KG1 (cell line): ENCODE measurements at places on chromosomes 12 and 14.

DNA sequence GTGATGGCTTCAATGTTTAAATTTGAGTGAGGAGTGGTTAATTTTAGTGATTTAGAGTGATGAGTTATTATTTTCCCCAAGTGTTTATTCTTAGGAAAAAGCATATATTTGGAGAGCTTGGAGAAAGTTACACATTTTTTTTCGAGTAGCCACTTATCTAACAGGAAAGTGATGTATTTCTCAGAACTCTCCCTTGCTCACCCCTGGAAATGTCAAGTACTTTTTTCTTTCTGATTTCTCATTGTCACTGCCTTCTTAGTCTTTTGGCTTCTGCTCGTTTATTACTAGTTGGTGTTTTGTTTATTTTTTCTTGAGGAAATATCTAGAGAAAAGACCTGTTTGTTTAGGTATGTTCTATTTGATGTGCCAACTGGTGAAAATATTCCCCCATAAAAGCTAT lies 58.8 kb downstream of the AEBP2 start:
- no peak for DNase-seq

DNA sequence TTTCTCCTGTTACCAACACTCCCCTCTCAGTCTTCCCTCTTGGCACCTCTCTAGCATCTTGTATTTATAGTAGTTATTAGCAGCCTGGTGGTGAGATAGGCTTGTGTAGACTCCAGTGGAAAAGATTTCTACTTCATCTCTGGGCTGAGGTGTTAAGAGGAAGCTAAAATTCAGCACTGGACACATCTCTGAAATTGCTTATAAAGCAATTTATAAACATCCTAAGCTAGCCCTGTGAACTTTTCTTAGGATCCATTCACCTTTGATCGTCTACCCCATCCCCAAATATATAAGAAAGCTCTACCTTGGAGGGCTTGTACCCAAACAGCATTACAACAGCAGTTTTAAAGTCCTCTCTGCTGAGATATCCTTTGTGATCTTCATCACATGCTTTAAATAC lies 928 bp downstream of the EFCAB11 start:
- no peak for DNase-seq

- no peak for DNase-seq
Observed at GRCh38 chr12:108693186-108693730, 38.1 kb downstream of the CORO1C start.

- DNase-seq, result no peak
Observed at GRCh38 chr14:22593601-22594000, 4.5 kb upstream of the ABHD4 start.

- DNase-seq, result no peak
Observed at GRCh38 chr12:52494100-52494499, 1.0 kb upstream of the KRT6A start.

GRCh38 chr14:83425138-83425537 lies 1891.5 kb upstream of the SEL1L start:
- no peak for DNase-seq

DNA sequence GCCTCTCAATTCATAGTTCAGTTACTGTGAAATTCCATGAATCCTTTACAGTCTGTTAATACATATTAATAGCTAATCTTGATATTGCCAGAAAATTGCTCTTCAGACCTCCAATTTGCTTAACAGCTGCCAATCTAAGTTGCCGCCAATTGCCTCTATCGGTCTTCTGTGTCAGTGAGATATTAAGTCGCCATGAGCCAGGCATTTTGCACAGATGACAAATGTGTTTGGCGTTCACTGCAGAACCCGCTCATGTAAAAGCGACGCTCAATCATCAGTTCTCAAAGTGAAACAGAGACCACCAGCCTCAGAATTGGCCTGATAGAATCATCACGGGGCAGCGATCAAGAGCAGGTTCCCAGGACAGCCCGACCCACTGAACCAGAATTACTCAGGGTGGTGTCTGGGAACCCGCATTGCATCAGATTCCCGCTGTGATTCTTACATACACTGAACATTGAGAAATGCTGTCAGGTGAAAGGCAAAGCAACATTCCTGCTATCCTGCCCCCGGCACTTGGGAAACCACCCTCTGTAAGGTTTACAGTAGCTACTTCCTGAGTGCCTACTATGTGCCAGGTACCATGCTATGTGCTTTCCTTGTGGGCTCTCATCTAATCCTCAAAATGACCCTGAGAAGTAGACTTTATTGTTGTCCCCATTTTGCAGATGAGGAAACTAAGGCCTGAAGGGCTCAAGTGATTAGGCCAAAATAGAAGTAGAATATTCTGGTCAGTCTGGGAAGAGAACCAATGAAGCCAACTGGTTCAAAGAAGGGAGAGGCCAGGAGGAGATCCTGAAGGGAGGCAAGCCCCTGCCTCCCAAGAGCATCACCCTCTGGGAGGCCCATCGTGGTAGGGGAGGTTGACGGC lies 216.4 kb downstream of the SLC41A2 start:
- DNase-seq, result no peak

DNA sequence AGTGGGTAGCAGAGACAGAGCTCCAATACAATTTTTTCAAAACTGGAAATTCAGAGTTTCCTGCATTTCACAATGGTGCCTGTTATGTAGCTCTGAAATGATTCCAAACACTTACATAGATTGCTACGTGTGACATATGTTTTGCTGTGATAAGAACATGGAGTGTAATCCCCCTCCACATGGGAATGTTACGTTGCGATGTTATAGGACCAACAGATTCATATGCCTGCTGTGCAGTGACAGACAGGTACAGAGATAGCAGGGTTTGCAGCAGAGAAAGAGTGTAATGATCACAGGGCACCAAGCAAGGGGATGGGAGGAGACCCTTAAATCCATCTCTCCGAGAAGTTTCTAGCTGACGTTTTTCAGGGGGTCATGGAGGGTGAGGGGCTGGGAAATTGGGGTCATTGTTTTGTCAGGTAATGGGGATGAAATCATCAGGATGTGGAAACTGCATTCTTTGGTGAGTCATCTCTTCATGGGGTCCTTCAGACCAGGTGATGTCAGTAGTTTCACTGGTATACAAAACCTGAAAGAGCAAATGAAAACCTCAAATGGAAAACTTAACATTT lies 76.6 kb upstream of the OSBPL8 start:
- no peak for DNase-seq

- no peak for DNase-seq
Observed at GRCh38 chr14:76235628-76236027, 83.9 kb downstream of the GPATCH2L start.

- DNase-seq, result no peak
Observed at GRCh38 chr12:52175371-52176350, 16.2 kb downstream of the KRT80 start.

DNA sequence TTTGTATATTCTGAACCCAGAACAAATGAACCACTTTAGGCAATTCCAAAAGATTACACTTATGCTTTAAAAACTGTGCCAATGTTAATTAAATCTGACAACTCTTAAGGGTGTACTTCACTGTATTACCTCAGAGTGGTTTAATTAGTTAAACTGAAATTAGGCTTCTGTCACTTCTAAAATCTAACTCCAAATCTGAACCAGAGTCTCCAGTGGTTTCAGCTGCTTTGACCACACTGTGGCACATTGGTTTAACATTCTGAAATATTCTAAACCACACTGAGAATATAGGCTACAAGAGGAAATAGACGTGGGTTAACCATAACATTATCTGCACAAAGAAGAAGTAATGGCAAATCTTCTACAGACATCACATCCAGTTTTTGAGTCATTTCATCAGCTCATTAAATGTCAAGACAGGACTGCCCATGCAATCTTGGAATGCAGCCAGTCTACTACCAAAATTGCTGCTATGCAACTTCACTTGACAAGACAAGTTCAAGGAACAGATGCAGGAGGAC lies 94.8 kb downstream of the LRP6 start:
- DNase-seq, result peak; percentile 4

GRCh38 chr12:111789779-111790178 lies 23.0 kb downstream of the ALDH2 start:
- no peak for DNase-seq

GRCh38 chr14:93830753-93831461 lies 42.6 kb upstream of the PRIMA1 start:
- no peak for DNase-seq

DNA sequence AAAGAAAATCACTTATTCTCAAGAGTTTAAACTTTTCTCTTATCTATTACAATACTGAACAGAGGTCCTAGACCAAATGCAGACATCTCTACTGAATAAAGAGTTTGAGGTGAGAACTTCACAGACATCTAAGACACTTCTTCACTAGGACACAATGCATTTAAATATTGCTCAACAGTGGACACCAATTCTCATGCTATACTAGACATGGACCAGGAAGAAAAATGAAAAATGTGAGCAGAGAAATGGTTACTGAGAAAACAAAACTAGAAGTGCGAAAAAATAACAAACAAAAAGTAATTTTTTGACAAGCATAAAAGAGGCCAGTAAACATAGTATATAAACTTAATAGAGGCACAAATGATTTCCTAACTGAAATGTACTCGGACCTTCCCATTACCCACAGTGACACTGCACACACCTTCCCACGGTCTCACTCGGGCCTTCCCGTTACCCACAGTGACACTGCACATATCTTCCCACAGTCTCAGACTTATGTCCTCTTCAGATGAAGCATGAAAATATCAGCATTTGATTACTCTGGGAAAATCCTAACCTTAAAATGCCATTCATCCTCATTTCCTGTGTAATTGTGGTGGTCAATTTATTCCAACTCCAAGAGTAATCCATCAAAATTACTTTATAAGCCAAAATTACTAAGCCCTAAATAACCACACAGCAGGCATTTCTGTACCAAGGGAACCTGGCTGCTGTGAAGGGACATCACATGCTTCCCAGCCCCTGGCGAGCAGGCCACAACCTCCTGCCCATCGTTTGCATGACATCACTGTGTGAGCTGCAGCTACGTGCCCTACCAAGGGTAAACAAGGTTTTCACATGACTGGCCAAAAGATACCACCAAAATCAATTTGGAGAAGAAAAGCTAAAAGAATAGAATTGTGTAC lies 6.4 kb downstream of the SLC15A4 start:
- no peak for DNase-seq

GRCh38 chr14:41072776-41073175 lies 533.9 kb upstream of the LRFN5 start:
- no peak for DNase-seq

GRCh38 chr14:50044042-50044651 lies 72.2 kb downstream of the VCPKMT start:
- DNase-seq, result peak; percentile 69

GRCh38 chr14:103214461-103214958 lies 91.2 kb downstream of the TNFAIP2 start:
- no peak for DNase-seq

DNA sequence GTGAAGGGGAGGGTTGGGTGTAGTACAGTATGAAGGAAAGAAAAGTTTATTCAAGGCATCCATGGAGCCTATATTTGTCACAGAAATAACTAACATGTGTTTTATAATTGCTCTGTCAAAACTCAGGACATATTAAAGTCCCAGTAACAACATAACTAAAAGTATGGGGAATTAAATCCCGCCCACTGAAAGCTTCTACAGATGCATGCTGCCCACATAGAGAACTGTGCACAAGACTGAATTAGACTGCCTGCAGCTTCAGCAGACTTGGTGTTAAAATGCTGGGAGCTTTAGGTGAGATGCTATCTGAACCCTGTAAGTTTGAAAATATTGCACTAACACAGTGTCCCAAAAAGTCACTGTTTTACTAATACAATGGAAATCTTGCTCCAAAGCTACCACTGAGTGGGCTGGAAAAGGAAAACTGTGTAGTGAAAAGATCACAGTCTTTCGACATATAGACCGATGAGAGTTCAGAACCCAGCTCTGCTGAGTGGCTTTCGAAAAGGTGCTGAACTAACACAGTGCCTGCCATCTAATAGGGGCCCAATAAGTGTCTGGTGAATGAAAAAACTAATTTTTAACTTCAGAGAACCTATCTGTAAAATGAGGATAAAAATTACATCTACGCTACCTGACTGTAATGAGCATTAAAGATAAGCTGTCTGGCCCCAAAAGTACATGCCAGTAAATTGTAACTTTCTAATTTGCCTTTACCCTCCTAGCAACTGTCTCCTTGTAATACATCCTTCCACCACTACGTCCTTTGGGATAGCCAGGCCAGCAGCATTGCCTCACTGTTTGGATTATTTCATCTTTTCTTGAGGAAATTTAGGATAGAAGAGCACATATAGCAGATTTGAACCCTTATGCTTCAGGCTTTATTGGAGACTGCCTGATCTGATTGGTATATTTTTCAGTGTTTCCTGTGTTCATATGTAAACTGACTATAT lies 237.6 kb downstream of the BCAT1 start:
- no peak for DNase-seq

DNA sequence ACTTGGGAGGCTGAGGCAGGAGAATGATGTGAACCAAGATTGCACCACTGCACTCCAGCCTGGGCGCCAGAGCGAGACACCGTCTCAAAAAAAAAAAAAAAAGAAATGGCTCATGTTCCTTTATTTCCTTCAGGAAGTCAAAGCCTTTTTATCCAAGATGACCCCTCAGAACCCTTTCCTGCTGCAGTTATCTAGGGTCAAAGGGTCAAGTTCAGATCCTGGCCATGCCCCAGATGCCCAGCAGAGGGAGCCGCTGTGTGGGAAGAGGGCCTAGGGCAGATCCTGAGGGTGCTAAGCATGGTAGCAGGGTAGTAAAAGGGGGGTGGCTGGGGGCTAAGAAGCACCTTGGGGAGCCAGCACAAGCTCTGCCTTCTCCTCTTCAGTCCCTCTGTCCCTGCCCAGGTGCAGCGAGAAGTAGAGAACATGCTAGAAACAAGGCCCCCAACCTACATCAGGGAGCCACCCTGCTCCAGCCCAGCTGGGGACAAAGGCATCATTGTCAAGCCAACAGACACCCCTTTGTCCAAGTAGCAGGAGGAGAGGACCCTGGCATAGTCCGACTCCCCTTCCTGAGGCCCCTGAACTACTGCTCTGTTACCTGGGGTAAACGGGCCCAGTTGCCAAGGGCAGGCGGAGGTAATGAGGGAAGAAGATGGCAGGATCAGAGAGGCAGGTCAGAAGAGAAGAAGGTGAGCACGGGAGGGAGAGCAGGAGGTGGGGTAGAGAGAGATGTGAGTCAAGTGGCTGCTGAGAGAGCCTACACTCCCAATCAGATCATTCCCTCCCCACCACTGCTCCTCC lies 6.5 kb downstream of the NFE2 start:
- DNase-seq, result no peak

- DNase-seq, result no peak
Observed at GRCh38 chr12:124654666-124655047, 87.2 kb upstream of the NCOR2 start.
